Spleen (tissue), 13 donors: ENCODE measurements at places on chromosomes 7 and 10.

- no peak for DNase-seq
Measured at GRCh38 chr10:19745672-19746071, 70.6 kb upstream of the PLXDC2 start.

DNA sequence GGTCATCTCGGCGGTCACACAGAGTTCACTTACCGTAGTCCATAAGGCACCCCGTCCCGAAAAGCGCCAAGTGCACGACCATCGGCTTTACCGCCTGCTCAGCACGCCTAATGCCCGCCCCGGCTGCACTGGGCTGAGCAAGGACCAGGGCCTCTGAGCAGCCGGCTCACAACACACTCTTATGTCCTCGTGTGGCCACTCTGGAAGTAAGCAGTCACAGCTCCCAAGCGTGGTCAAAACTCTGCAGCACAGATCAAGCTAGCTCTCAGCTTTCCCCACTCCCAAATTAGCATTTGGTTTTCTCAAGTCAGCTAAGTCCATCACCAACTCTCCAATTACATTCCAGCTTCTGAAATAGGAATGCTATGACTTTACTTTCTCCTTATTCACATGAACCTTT lies 57.7 kb downstream of the MAD1L1 start:
- peak; percentile 50 for DNase-seq

- no peak for DNase-seq
Measured at GRCh38 chr7:46558482-46559193, 637.6 kb upstream of the IGFBP3 start.

GRCh38 chr7:18754766-18755165 lies 259.2 kb downstream of the HDAC9 start:
- no peak for DNase-seq

GRCh38 chr7:105141068-105141467 lies 127.1 kb downstream of the KMT2E start:
- no peak for DNase-seq

- no peak for DNase-seq
Measured at GRCh38 chr7:159035571-159036073, 109.0 kb downstream of the VIPR2 start.

- no peak for DNase-seq
Measured at GRCh38 chr10:33201056-33201780, 133.2 kb downstream of the NRP1 start.

DNA sequence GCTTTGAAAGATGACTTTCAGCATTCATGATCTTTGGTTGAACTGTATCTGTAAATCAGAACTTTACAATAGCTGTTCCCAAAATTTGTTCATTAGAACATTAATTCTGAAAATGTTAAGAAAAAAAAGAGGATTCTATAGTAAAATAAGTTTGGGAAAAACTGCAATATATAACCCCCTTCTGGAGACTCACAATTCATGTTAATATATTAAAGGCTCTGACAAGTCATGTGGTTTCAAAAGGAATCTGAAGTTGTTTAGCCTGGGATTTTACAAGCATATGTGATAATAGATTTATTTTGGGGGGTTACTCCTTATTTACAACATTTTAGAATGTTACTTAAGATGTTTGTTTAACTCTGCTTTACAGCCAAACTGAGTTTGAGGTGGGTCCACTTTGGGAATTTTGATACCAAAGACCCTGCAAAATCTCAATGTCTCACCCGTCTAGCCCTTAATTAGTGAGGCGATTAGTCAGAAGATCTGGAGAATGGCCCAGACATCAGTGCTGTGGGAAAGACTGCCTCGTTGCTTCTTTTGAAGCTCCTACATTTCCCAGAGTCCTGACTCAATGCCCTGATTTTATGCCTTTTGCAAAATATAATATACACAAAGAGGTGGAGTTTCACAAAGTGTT lies 40.0 kb downstream of the CDK1 start:
- no peak for DNase-seq

DNA sequence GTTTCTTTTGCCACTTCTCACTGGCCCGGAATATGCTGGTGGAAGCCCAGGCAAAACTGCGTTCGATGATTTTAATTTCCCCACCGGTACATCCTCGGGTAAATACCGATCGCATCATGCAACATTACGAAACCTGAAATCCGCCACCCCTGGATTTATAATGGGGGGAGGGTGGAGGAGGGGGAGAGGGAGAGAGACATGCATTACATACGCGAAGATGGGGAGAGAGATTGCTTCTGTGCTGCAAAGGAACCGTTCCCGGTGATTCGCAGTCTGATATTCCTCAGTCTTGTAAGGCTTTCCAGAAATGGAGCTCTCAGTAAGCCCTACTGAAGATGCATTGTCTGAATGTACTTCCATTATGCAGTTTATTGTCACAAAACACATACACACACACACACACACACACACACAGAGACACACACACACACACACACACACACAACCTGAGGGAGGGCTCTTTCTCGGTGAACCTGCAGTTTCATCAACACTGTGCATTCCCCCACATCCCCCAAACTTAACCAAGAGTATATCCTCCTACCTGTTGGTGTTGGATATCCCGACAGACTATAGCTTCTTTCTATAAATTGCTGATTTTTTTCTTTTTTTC lies 741 bp downstream of the GPR85 start:
- DNase-seq = no peak

GRCh38 chr7:107394831-107395230 lies 75.0 kb upstream of the GPR22 start:
- DNase-seq = no peak
